ENCODE measurements at places on chromosomes 13 and 19. TPM values are rescaled to one million over a fixed set of nuclear protein-coding genes. Genes with fewer than 3 reads are reported as not detected.

CAMSAP3 gene
- total RNA-seq, result 0.34 TPM

DNA sequence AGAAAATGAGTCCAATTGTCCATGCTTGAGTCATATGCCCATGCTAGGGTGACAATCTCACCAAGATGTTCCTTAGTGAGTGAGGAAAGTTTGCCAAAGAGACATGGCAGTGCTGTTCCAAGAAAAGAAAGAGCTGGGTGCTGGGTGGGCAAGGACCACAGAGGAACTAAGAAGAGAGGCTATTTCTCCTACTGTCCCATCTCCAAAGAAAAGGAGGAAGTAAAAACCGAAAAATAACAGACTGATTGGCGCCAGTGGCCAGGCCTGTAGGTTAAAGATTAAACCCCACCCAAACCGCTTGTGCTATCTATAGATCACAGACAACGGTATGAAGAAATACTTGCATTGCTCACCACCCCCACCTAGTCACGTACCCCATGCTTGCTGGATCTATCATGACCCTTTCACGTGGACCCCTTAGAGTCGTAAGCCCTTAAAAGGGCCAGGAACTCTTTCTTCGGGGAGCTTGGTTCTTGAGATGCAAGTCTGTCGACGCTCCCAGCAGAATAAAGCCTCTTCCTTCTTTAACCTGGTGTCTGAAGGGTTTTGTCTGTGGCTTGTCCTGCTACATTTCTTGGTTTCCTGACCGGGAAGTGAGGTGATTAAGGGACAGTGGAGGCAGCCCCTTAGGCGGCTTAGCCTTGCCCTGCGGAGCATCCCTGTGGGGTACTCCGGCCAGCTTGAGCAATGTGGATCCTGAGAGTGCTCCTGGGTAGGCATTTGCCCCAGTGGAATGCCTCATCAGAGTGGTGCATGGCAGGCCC, 606.5 kb downstream of the UQCRFS1 start:
- no peak for DNase-seq
- H3K36me3 ChIP-seq, result no peaks in the 10 kb centered on the region
- no peaks in the 10 kb centered on the region for H3K4me1 ChIP-seq
- no peak overlapping the region for H3K27ac ChIP-seq
- H3K27me3 ChIP-seq, result no peaks in the 10 kb centered on the region

GRCh38 chr13:30577401-30577852, 40.3 kb upstream of the USPL1 start:
- no peak overlapping the region for H3K27ac ChIP-seq
- H3K4me1 ChIP-seq, result peaks cover 28% of the 10 kb centered on the region
- H3K36me3 ChIP-seq, result no peaks in the 10 kb centered on the region
- peak; percentile 55 for DNase-seq
- peaks cover 25% of the 10 kb centered on the region for H3K27me3 ChIP-seq

GRCh38 chr13:112103961-112104880, 37.3 kb downstream of the SOX1 start:
- no peaks in the 10 kb centered on the region for H3K36me3 ChIP-seq
- H3K4me1 ChIP-seq, result peaks cover 2% of the 10 kb centered on the region
- peaks cover 52% of the 10 kb centered on the region for H3K27me3 ChIP-seq
- no peak for DNase-seq
- H3K27ac ChIP-seq, result no peak overlapping the region

SHANK1 gene
- total RNA-seq, result not detected

DNA sequence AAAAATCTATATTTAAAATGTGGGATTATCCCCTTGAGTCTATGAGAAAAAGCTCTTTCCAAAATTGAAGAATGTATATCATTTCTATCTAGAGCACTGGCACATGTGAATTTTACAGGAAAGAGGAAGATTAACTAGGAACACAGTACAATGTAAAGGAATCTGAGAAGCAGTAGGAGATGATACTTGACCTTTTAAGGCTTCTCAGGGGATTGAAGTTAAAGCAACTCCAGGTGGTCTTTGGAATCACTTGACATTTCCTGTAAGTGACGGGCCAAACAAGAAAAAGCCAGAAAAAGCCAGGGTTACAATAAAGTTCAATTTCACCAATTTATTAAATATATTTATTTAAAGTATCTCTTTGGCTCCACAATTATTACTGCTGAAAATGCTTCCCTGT, 1373.9 kb downstream of the OLFM4 start:
- no peak for DNase-seq
- H3K27ac ChIP-seq, result no peak overlapping the region
- H3K4me1 ChIP-seq, result no peaks in the 10 kb centered on the region
- no peaks in the 10 kb centered on the region for H3K27me3 ChIP-seq
- no peaks in the 10 kb centered on the region for H3K36me3 ChIP-seq
